GM04504 (cell line): ENCODE measurements at places on chromosomes 3 and 15.

GRCh38 chr3:169440926-169441325, 222.6 kb downstream of the MECOM start:
- no peak for DNase-seq

DNA sequence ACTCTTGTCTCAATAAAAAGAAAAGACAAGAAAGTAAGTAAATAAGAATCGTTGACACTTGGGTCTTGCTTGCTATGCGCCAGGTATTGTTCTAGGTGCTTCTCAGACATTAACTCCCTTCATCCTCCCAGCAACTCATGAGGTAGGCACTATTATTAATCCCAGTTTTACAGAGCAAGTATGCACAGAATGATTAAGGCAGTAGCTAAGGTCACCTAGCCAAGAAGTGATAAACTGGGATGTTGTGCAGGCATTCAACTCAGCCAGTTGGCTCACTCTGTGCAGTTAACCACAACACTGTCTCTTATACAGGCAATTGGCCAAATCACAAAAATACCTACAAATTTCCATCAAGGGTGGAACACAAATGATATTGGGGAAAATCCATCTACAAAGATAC, 1.7 kb upstream of the C3orf33 start:
- DNase-seq, result no peak

- DNase-seq, result no peak
Observed at GRCh38 chr15:40053831-40054604, 15.0 kb upstream of the SRP14 start.

DNA sequence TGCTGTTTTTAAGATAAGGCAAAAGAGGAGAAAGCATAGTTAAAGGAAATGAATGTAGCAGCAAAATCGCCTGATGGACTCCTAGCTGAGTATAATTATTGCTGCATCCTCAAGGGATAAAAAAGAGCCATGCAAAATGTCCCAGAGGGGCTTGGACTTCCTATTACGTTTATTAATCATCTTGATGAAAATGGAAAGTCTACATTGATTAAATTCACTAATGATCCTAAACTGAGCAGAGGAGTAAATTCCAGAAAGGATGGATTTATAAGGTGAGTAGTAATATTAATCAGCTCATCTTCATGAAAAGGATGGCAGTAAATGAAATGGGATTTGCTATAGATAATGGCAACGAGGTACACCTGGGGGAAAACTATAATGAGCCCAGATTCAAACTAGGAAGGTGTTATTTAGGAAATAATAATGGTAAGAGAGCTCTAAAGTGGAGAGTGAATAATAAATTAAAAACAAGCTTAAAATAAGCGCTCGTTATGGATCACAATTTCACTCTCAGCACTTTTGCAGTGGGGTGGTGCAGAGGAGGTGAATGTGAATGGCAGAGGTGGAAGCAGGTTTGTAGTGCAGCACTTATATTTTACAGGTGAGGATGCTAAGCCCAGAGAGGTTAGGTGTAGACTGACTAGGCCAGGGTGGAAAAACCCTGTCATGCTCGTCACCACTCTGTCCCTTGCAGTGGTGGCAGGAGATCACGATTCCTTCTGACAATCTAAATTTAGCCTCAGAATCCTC, 22.3 kb downstream of the IL5RA start:
- no peak for DNase-seq

DNA sequence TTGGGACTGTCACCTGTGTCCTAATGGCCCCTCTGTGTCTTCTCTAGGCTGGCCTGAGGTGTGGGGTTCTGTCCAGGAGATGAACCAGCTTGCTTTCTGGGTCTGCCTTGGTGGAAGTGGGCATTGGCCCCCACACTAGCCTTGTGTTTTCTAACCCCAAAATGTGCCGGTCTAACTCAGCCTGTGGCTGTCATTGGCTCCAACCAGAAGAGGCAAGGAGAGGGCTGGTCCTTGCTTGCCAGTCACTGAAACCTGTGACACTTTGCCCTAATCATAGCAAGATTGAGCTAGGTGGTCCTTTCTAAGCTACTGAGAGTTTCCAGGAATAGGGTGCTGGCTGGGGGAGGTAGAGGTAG, 2.2 kb downstream of the C15orf39 start:
- DNase-seq, result no peak

DNA sequence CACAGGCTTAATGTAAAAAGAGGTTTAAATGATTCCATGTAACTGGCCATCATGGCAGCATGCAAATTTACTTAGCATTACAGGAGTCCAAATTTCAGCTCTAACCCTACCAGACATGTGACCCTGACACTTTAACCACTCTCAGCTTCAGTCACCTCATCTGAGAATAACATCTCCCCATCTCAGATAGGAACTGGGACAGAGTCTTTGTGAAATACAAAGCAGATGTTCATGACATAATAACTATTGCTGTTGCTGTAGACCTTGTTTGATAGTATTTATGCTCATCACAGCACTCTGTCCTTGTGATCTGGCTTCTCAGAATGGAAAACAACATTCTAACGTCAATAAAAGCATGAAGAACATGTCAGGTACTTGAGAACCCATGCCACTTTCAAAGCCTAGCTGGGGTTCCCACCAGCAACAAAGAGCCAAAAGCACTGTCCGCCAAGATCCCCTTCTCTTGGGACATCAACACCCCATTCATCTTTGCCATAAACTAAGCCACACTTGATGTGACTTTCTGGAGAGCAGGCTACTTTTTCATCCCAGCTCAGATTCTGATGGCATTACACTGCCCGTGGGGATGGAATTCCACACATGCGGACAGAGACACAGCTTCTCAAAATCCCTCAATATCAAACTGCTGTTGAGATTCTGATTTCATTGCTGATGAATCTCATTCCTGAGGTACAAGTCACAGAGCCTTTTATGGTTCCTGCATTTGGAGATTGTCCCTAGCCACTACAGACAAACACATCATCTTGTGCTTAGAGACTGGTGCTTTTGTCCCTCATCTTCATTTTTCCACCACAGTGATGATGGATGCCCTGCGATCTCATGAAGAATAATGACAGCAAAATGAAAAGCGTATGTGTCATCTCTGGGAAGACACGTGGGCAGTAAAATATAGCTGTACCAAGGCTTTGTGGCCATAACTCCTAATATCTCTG, 202.7 kb downstream of the TNIK start:
- DNase-seq, result peak; percentile 67

GRCh38 chr15:52464040-52464439, 64.6 kb downstream of the MYO5A start:
- DNase-seq, result no peak

GRCh38 chr3:135304378-135304777, 509.3 kb downstream of the EPHB1 start:
- DNase-seq, result no peak
